ENCODE measurements at places on chromosomes 12 and 14. TPM values are rescaled to one million over a fixed set of nuclear protein-coding genes. Genes with fewer than 3 reads are reported as not detected.

- DNase-seq, result no peak
These were observed 268.5 kb upstream of the PPFIA2 start for GRCh38 chr12:82027612-82028011.

GRCh38 chr12:24695657-24696329 lies 253.1 kb downstream of the BCAT1 start:
- DNase-seq, result no peak

SERPINA6 gene
- not detected for total RNA-seq

USP44 gene
- total RNA-seq, result 7.1 TPM

PPM1H gene
- 0.13 TPM for total RNA-seq

Measured in CD8-positive, alpha-beta memory T cell (primary cell).